ENCODE measurements at places on chromosomes 3 and 15. TPM values are rescaled to one million over a fixed set of nuclear protein-coding genes. Genes with fewer than 3 reads are reported as not detected.

GRCh38 chr3:70855149-70855548 is 542.7 kb upstream of the MDFIC2 start:
- H3K36me3 ChIP-seq, result no peaks in the 10 kb centered on the region
- H3K4me1 ChIP-seq, result peaks cover 1% of the 10 kb centered on the region
- DNase-seq, result no peak
- no peaks in the 10 kb centered on the region for H3K27me3 ChIP-seq
- no peak overlapping the region for H3K27ac ChIP-seq
- H3K4me3 ChIP-seq, result no peak overlapping the region

- H3K4me1 ChIP-seq, result no peaks in the 10 kb centered on the region
- no peaks in the 10 kb centered on the region for H3K36me3 ChIP-seq
- H3K4me3 ChIP-seq, result no peak overlapping the region
Observed at GRCh38 chr15:35514759-35515158, 31.2 kb downstream of the DPH6 start.

- H3K27ac ChIP-seq, result no peak overlapping the region
- H3K4me1 ChIP-seq, result peaks cover 10% of the 10 kb centered on the region
- H3K36me3 ChIP-seq, result no peaks in the 10 kb centered on the region
- DNase-seq, result no peak
- no peak overlapping the region for H3K4me3 ChIP-seq
Observed at GRCh38 chr3:107604057-107604822, 81.5 kb downstream of the BBX start.

- H3K4me3 ChIP-seq, result no peak overlapping the region
- no peaks in the 10 kb centered on the region for H3K27me3 ChIP-seq
- peaks cover 2% of the 10 kb centered on the region for H3K4me1 ChIP-seq
- DNase-seq, result no peak
- H3K27ac ChIP-seq, result peak overlapping the region; percentile 55
Observed at GRCh38 chr15:60660290-60661051, 181.5 kb upstream of the ICE2 start.

DNA sequence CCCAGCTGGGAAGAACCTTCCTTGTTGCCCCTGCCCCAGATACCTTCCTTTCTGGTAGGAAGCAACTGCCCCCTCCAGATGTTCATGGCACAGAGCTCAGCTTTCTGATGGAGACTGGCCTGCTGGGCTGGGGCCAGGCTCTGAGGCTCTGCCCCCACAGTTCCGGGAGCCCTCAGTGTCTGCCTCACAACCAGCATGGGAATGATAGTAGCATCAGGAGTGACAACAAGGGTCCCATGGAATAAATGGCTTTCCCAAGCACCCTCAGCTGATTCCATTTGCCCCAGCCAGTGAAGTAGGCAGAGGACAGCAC is 65.6 kb upstream of the IQSEC1 start:
- H3K4me1 ChIP-seq, result no peaks in the 10 kb centered on the region
- no peak for DNase-seq
- H3K4me3 ChIP-seq, result no peak overlapping the region
- no peak overlapping the region for H3K27ac ChIP-seq
- H3K27me3 ChIP-seq, result no peaks in the 10 kb centered on the region

GRCh38 chr15:25582886-25583285 is 144.1 kb upstream of the UBE3A start:
- H3K4me3 ChIP-seq, result no peak overlapping the region
- no peaks in the 10 kb centered on the region for H3K36me3 ChIP-seq
- no peak for DNase-seq
- no peaks in the 10 kb centered on the region for H3K4me1 ChIP-seq
- no peaks in the 10 kb centered on the region for H3K27me3 ChIP-seq

DNA sequence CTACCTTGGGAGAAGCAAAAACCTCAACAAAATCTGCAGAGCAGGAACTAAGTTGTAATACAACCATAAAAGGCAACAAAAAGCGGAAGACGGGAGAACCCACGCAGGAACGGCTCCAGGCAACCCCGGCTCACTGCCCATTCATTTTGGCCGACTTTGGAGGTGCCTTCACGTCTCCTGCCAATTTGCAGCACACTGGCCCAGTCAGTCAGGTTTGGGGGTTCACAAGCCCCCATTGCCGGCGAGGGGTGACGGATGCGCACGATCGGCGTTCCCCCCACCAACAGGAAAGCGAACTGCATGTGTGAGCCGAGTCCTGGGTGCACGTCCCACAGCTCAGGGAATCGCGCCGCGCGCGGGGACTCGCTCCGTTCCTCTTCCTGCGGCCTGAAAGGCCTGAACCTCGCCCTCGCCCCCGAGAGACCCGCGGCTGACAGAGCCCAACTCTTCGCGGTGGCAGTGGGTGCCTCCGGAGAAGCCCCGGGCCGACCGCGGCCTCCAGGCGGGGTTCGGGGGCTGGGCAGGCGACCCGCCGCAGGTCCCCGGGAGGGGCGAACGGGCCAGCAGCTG is 463 bp downstream of the TERC start:
- H3K27ac ChIP-seq, result peak overlapping the region; percentile 90
- H3K27me3 ChIP-seq, result no peaks in the 10 kb centered on the region
- DNase-seq, result peak; percentile 79

DNA sequence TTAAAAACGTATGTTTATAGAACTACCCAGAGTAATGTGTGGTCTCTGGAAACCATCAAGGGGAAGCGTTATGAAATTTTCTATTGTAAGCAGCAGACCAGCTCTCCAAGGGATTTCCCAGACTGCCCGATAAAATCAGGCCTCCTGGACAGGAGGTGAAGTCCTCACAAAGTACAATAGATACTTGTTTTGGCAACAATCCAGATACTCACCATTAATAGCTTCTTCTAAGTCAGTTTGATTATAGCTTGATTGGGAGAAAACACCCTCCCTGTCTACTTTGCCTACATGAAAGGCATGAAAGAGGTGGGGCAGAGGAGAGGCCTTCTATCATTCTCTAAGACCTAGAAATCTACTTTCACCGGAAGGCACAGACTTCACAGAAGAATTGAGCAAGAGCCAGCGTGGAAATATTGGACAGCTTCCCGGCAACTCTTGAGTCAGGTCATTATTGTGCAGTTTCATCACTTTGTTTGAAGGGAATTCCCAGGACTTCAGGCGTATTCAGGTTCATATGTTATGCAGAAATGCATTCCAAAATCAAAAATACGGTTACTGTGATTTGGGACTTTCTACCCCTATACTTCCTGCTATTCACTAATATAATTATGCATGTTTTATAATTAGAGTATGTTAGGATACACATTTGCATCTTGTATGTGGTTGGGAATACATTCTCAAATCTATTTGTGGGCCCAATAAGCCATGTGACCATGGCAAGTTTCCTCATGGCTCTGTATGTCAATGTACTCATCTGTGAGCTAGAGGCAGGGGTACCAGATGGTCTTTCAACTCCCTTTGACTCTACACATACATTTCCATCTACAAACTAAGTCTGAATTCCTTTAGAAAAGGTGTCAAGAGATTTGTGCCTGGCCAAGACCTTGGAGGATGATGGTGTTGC is 103.5 kb downstream of the CD47 start:
- no peaks in the 10 kb centered on the region for H3K36me3 ChIP-seq
- no peak overlapping the region for H3K4me3 ChIP-seq
- peaks cover 4% of the 10 kb centered on the region for H3K4me1 ChIP-seq
- H3K27me3 ChIP-seq, result no peaks in the 10 kb centered on the region
- no peak overlapping the region for H3K27ac ChIP-seq
- peak; percentile 84 for DNase-seq

- H3K36me3 ChIP-seq, result no peaks in the 10 kb centered on the region
- H3K27ac ChIP-seq, result no peak overlapping the region
- no peak overlapping the region for H3K4me3 ChIP-seq
Observed at GRCh38 chr3:143613226-143613625, 235.0 kb downstream of the SLC9A9 start.

DNA sequence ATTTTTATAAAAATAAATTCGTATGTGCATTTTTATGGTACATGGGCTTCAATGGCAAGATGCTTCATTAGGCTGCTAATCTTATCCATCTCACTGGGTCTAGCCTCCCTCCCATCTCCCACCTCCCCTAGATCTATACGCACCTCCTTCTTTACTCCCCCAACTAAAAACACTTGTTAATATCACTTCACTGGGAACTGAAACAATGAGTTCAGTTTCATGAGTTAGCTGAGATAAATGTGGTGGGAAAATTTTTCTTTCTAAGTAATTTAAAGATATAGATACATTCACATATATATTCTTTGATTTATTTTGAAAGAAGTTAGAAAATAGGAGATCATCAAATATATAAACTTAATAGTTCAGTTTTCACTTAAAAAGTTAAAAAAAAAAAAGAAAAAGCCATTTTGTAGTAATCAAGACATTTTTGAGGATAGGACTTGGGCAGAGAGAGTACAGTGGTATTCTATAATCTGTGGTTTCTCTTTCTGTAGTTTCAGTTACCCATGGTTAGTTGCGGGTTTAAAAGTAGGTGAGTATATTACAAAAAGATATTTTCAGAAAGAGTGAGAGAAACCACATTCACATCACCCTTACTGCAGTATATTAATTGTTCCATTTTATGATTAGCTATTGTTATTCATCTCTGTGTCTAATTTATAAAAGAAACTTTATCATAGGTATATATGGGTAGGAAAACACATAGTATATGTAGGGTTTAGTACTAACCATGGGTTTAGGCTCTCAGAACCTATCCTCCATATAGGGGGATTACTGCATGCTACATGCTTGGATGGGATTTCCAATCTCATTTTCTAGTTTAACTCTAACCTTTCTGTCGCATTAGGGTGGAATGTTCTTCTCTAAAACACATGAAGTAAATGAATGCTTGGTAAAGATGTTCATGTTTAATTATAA is 316.0 kb upstream of the CBLB start:
- H3K4me1 ChIP-seq, result no peaks in the 10 kb centered on the region
- no peaks in the 10 kb centered on the region for H3K27me3 ChIP-seq
- no peaks in the 10 kb centered on the region for H3K36me3 ChIP-seq
- no peak overlapping the region for H3K27ac ChIP-seq
- DNase-seq, result no peak
- no peak overlapping the region for H3K4me3 ChIP-seq

- DNase-seq, result no peak
- H3K4me3 ChIP-seq, result no peak overlapping the region
- H3K27me3 ChIP-seq, result no peaks in the 10 kb centered on the region
- no peak overlapping the region for H3K27ac ChIP-seq
- H3K4me1 ChIP-seq, result peaks cover 1% of the 10 kb centered on the region
Observed at GRCh38 chr3:61772456-61772855, 211.1 kb downstream of the PTPRG start.

- H3K27ac ChIP-seq, result no peak overlapping the region
- no peaks in the 10 kb centered on the region for H3K4me1 ChIP-seq
- no peaks in the 10 kb centered on the region for H3K27me3 ChIP-seq
- DNase-seq, result no peak
Observed at GRCh38 chr15:64191971-64192830, 29.4 kb upstream of the PPIB start.

DNA sequence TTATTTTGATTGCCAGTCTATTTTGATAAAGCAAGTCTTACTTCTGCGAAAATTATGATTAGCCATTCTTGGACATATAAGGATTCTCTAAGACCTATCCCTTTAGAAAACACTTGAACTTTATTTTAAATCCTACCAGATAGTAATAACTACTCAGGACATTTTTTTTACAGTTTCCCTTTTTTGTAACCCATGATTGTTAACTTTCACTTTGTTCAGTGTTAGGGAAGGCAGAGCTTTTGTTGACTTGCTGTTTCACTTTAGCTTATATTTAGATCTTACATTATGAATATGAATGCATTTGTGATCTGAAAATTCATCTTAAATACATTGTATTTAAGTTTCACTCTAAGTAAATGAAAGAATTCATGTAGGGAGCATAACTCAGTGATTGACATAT is 167.0 kb downstream of the AKAP13 start:
- no peak for DNase-seq
- H3K4me3 ChIP-seq, result no peak overlapping the region
- no peaks in the 10 kb centered on the region for H3K36me3 ChIP-seq
- H3K4me1 ChIP-seq, result no peaks in the 10 kb centered on the region
- no peak overlapping the region for H3K27ac ChIP-seq

GRCh38 chr3:123789760-123790159 is 94.4 kb downstream of the MYLK start:
- H3K27ac ChIP-seq, result no peak overlapping the region
- H3K36me3 ChIP-seq, result no peaks in the 10 kb centered on the region
- no peaks in the 10 kb centered on the region for H3K27me3 ChIP-seq
- no peaks in the 10 kb centered on the region for H3K4me1 ChIP-seq

DNA sequence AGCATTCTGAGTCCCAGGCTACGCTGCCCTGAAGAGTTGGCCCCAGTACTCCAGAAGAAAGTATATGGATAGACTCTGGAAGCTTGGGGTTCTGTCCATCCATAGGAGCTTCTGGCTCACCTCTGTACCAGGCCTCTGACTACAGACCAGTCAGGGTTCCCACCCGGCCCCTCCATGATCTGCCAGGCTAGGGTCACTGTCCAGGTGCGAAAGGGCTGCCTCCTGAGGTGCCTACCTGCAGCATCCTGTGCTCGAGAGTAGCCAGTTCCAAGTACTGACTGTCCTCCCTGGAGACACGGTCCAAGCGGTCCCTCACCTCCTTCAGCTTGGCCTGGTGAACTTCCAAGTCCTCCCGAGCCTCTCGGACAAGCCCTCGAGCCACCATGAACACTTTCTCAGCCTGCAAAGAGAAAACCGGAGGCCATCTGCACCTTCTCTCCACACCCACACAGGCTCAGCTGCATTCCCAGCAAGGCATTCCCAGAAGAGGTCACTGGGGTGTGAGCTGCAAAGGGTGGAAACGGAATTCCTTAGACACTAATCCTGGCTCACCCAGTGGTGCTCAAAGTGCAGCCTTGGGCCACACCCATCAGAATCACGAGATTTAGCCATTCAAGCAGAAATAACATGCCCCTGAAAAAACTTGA is 3.7 kb upstream of the PLXNB1 start:
- H3K4me3 ChIP-seq, result no peak overlapping the region
- peak; percentile 56 for DNase-seq
- no peak overlapping the region for H3K27ac ChIP-seq
- H3K36me3 ChIP-seq, result no peaks in the 10 kb centered on the region
- H3K4me1 ChIP-seq, result peaks cover 20% of the 10 kb centered on the region

DNA sequence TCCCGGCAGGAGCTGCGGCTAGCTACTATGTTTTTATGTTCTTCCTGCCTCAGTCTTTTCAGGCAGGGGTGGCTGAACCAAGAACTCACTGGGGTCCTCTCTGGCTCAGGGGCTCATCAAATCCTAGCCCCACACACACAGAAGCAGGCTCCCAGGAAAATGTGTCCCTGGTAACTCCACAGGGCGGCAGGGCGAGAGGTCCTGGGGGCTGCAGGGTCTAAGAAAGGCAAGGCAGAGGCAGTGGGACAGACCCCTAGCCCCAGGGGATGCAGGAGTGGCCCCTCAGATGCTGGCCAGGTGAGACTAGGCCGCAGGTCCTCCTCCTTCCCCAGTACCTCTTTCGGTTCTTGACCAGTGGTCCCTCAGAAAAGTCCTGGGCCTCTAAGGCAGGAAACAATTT is 48.9 kb downstream of the PTH1R start:
- peak overlapping the region; percentile 45 for H3K27ac ChIP-seq
- no peaks in the 10 kb centered on the region for H3K27me3 ChIP-seq
- no peak for DNase-seq
- H3K4me1 ChIP-seq, result peaks cover 15% of the 10 kb centered on the region
- no peak overlapping the region for H3K4me3 ChIP-seq
- no peaks in the 10 kb centered on the region for H3K36me3 ChIP-seq

GRCh38 chr15:94387849-94388441 is 156.6 kb downstream of the MCTP2 start:
- no peak overlapping the region for H3K4me3 ChIP-seq
- no peaks in the 10 kb centered on the region for H3K27me3 ChIP-seq
- H3K27ac ChIP-seq, result no peak overlapping the region
- peaks cover 8% of the 10 kb centered on the region for H3K4me1 ChIP-seq
- no peak for DNase-seq

The BCL2A1 gene
- total RNA-seq, result 0.72 TPM

The SEC11A gene
- 175 TPM for total RNA-seq

The INAFM2 gene
- total RNA-seq, result 29.0 TPM

The CCDC39 gene
- total RNA-seq, result 5.4 TPM

The PTX3 gene
- 2.3 TPM for total RNA-seq

The NRROS gene
- 0.80 TPM for total RNA-seq

The VPS18 gene
- 12.3 TPM for total RNA-seq

The CFAP100 gene
- total RNA-seq, result 1.7 TPM

The GNAT1 gene
- total RNA-seq, result not detected

The MKRN2OS gene
- total RNA-seq, result 1.1 TPM

The SLC41A3 gene
- 96.4 TPM for total RNA-seq

Data from ovary (tissue), 10 donors.